ENCODE measurements at places on chromosomes 6 and 20.

DNA sequence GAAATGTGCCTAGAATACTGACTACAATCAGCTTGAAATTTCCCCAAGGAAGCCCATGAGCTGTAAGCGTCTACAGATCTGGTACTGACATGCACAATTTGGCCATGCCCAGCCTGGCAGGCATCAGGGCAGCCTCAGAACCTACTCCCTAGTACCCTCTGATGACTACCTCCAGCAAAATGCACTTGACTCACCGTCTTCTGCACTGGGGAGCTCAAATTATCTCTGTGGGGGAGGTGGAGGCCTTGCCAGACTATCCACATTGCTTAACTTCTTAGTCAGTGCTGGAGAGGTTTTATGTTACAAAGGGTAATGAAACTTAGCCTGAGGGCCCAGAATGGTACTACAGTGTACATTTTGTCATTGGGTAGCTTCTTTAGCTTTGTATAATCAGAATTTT, 126.0 kb upstream of the ADGRF1 start:
- DNase-seq = no peak

DNA sequence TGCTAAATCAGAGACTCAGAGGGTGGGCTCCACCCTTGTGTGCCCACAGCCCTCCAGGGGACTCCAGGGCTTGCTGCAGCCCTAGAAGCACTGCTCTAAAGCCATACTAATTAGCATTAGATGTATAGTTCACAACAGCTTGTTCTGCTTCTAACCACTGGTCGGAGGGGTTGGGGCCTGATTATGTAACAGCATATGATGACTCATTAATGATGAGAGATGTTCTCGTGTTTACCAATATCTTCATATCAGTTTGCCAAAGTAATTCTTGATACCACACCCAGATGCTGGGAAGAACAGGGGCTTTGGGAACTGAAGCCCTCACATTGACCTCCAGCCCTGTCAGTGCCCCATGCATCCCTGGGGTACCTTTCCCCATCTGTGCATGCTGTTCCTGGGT, 104.1 kb upstream of the FOXA2 start:
- DNase-seq = no peak

GRCh38 chr6:114253431-114253830, 89.4 kb downstream of the HS3ST5 start:
- no peak for DNase-seq

DNA sequence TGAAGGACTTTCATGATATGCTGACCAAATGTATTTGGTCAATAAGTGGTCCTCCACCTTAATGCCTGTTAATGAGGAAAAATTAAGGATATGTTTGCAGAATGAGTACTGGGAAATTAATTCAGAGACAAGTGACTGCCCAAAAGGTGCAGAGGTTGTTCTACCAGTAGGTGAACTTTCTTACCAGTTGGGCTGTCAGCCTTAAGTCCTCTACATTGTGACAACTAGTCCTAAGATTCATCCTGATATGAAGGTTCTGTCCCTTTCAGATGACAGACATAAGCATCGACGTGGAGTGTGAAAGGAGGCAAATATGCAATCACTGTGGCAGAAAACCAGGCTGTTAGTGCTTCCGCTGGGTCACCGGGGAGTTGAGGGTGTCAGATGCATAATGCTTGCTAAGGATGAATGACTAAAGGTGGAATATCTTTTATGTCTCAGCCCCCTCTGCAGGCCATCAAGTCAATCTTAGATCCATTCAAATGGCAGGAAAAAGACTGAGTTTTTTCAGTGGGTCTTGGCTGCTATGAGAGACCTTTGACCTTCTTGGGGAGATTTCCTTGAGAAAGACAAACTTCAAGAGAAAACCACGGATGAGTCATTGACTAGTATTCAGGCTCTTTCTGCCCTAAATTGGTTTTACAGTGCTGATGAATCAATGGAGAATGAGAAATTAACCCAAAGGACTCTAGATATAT, 226.0 kb downstream of the TPBG start:
- no peak for DNase-seq

DNA sequence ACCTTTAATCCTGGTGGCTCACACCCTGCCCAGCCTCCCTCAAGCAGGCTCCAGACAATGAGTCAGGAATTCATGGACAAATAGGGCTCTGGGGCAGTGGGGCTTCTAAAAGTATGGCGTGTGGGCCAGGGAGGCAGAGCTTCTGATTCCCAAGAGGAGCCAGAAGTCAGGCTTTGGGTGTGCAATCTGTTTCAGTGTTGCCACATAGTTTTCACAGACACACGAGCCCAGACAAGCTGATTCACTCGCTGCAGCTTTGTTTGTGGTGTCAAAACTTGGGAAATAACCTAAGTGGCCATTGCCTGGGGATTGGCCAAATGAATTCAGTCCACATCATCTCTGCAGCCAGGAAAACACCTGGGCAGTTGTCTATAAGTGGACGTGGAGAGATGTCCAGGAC, 9.2 kb downstream of the PEDS1 start:
- DNase-seq = no peak

DNA sequence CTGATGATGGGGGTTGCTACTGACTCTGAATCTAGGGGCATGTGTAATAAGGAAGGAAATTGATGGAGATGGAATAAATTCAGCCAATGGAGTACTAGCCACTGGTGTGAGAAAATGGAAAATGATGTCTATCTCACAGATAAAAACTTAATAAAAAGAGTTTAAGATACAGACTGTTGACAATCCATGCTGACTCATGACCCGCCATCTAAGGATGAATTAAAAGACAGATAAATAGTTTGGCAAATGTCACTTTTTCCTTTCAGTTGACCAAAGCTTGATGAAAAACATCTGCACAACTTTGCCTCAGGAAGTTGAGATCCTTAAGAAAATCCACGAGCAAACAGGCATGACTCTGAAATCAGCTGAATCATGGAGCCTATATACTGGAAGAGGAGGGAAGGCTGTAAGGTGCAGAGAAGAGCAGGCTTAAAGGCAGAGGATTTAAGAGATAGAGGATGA, 82.6 kb upstream of the BMP5 start:
- no peak for DNase-seq

- DNase-seq = no peak
These were observed 2.1 kb upstream of the UBE2C start for GRCh38 chr20:45810191-45810970.

DNA sequence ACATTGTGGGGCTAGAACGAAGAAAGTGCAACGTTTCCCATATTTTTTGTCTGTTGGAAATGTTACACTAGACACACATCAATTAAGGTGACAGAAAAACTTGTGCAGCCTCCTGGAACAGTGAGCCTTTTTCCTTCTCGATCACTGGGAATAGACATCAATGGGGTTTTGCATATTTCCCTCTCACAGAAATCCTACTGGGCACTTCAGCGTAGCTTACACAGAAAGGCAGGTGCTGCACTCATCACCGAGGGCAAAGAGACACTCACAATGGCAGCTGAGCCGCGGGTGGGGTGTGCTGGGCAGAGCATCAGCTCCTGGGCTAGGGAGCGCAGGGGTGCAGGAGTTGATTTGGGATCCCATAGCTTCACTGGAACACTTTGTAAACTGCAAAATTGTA, 64.5 kb downstream of the THBS2 start:
- DNase-seq = no peak

GRCh38 chr6:34865107-34865506, 22.7 kb downstream of the TAF11 start:
- no peak for DNase-seq

GRCh38 chr6:146851837-146852236, 253.1 kb downstream of the ADGB start:
- peak; percentile 62 for DNase-seq

- DNase-seq = no peak
These were observed 150.1 kb downstream of the DHX35 start for GRCh38 chr20:39112178-39112743.

DNA sequence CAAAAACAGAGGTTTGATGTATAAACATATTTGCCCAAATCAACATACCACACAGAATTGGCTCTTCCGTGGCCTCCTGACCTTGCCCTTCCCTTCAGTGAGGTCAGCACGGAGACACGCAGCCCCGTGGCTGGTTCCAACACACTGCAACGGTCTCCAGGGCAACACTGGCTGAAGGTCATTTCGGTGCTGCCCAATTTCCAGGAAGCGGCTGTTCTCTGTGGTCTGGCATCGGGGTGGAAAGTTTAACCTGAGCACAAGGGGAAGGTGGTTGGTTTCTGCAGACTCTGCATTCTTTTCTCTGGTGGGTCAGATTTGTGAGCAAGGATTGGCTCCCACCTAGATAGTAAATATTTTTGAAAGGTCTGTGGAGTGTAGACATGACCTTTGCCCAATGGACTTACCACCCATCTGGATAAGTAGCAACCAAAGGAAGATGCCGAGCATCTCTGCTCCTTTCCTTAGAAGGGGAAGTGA, 177.6 kb upstream of the PHACTR1 start:
- no peak for DNase-seq

DNA sequence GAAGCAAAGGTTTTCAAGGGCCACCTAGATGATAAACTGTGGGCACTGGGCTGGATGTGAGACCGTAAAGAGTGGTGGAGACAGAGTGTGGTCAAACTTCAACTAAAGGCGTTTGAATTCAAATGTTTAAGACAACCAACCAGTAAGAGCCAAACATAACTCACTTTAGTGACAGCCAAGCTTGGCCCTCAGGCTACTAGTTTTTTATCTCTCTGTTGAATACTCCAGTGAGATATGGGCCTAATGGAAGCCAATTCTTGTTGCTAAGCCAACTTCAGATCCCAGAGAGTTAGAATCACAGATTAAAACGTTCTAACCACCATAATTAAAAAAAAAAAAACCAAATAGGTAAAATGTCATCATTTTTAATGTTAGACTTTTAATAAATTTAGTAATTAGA, 57.3 kb downstream of the TRMT6 start:
- DNase-seq = no peak

DNA sequence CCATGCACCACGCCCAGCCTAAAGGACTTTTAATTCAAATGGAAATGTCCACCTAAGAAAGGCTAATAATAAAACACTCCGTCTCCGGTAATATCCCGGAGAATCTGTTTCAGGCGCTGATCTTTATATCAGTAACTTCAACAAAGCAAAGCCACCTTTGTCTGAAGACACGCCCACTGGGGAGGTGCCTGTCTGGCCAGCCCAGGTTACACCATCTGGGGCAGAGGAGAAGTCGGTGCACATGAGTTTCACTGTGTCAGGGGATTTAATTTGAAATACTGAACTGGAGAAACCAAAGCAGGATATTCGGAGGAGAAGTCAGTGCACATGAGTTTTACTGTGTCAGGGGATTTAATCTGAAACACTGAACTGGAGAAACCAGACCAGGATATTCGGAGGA, 9.4 kb downstream of the SERPINB6 start:
- DNase-seq = no peak

DNA sequence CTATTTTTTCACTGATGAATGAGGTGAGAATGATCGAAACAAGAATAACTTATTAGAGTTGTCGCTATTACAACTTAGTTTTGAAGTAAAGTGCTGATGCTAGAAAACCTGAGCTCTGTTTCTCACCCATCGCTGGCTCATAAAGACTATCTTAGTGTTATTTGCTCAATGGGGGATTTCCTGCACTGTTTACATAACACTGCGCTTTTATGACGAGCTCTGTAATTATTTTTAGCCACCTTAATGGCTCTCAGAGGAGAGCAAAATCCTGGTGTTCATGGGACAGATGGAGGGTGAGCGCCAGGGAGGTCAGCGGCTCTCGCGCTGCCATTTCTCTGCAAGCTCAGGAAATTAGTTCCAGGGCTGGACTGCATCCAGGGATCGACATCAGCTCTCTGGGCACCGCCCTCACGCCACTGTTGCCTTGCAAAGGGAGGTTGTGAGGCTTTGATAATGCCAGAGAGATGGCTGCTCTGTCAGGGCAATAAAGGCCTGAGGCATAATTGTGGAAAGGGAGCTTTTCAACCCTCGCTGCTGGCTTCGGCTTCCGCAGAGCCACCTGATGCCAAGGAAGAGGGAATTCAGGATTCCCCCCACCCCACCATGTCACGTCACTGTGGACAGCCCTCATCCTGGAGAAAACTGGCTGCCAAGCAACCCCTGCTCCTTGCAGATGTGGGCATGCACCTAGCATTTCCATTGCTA, 72.0 kb downstream of the DACT2 start:
- DNase-seq = no peak

DNA sequence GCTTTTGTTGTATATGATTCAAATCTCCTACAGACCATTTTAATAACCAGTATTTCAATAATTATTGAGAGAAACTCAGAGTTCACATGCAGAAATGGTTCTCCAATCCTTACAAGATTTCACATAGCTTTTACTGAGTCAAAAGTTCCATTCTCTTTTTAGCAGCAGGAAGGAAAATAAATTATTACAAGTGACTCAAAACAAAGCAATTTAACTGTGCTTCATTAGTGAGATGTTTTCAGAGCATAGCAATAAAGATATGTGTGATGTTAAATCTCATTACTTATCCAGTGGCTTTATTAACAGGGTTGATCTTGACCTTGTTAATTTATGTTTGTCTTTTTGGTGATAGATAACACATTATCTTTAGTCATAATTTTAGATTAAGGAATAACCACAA, 22.0 kb downstream of the KIF13A start:
- no peak for DNase-seq

DNA sequence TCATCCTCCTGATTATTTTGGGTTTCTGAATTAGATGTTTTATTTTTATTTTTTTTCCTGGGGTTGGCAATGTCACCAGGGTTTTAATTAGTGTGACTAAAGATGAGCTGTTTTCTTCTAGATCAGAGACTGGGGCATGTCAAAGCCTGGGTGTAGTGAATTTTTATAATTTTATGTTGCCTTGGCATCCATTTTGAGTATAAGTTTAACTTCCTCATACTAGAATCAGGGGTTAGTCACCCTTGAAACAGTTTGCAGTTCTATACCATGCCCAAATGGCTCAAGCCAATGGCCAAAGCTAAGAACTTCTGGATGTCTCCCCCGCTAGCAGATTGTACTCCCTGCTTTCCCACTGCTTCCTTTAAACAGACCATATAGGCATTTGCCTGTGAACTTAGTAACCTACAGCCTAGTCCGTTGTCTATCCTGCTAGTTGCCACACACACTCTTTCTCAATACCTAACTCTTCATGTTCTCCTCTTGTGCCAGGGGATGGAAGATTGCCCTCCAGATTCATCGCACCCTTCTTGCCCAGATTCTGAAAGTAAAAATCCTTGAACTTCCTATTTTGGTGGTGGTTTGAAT, 54.5 kb downstream of the KIAA0408 start:
- no peak for DNase-seq

GRCh38 chr6:14924126-14925024, 321.5 kb upstream of the JARID2 start:
- no peak for DNase-seq

DNA sequence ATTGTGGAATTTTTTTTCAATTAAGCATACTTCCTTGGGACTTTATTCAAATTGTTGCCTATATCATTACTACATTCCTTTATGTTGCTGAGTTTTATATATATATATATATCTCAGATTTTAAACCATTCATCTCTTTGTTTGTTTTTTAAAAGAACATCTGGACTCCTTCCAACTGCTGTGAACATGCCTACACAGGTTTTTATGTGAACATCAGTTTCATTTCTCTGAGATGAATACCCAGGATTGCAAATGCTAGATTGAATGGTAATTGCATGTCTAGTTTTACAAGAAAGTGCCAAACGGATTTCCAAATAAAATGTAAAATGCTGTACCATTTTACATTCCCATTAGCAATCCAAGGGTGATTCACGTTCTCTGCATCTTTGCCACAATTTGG, 1289.3 kb downstream of the HACE1 start:
- no peak for DNase-seq
